Posterior cingulate gyrus (tissue), 11 donors: ENCODE measurements at places on chromosomes 6 and 20.

DNA sequence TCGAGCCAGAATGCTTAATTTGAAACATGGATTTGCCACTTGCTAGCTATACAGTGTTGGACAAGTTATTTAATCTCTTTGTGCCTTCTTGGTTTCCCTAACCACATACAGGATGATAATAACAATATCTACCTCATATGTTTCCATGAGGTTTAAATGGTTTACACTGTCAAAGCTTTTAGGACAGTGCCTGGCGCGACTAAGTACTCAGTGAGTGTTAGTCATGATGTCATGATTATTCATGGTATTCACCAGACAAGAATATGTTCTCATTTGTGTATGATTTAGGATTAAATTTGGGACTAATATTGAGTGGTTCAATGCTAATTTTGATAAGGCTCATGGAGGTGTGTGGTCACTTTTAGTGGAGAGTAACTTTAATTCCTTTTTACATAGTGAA, 167.4 kb downstream of the EYA4 start:
- no peak for DNase-seq

GRCh38 chr20:3981132-3981452, 34.3 kb downstream of the RNF24 start:
- DNase-seq: no peak

DNA sequence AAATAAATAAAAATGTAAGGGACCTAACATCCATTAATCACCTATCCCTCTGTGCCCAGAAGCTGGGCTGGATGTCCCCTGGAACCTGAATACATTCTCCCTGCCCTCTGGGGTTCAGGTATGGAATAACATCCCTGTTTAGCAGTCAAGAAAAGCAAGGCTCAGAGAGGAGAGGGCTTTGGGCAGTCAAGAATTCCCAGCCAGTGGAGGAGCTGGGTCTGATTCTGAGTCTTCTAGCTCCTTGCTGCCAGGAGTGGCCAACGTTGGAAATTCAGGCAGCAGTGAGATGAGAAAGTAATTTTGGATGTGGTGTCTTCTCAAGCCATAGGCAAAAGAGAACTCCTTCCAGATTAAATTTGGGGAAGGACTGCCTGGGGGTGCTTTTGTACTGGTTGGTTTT, 42.6 kb upstream of the ZNFX1 start:
- no peak for DNase-seq

- no peak for DNase-seq
Measured at GRCh38 chr6:37988696-37989095, 169.2 kb downstream of the ZFAND3 start.

DNA sequence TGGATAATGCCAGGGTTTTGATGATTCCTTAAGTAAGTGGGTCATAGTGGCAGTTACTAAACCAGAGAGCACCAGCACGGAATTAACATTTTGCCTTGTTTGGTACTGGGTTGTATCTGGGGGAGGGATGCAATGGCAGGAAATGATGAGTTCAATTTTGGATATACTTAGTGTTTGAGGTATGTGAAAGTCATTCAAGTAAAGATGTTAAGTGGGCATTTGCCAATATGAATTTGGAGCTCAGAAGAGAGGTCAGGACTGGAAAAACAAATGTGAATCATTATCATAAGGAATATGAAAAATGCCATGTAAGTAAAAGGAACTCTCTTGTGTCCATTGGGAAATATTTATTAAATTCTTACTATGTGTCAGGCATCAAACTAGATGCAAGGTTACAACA, 6.2 kb downstream of the PXT1 start:
- no peak for DNase-seq
